ENCODE measurements at places on chromosomes 16 and 17.

DNA sequence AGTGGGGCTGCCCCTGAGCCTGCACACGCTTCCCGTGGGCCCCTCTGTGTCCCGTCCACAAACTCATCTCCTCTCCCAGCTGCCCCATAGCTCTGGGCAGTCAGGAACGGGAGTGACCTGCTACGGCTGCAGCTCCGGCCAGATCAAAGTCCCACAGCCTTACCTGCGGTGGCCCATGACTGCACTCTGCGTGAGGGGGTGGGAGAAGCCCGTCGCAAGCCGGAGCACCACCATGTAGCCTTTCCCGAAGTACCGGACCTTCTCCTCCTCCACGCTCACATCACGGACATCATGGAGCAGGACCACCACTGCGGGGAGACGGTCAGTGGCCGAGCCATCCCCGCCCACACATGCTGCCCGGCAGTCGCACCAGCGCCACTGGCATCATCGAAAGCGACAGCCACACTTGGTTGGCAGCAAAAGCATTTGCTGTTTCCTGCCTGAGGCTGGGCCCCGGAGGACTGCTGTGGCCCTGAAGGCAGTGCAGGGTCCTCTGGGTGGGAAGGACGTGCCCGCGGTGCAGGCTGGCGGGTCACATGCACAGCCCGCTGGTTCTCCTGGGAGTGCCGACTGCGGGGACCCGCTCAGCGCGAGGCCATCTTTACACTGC is 6.2 kb downstream of the CYBC1 start:
- no peak for DNase-seq

GRCh38 chr17:62718429-62718828 is 89.7 kb downstream of the MARCHF10 start:
- DNase-seq: no peak

GRCh38 chr17:376936-377863 is 24.6 kb upstream of the RPH3AL start:
- no peak for DNase-seq

GRCh38 chr17:44915321-44915726 is at the start of gene GFAP:
Gene GFAP, minus strand, starts transcription at chr17:44915500. Its CDS starts 14 bp downstream, at chr17:44915486.
- no peak for DNase-seq

DNA sequence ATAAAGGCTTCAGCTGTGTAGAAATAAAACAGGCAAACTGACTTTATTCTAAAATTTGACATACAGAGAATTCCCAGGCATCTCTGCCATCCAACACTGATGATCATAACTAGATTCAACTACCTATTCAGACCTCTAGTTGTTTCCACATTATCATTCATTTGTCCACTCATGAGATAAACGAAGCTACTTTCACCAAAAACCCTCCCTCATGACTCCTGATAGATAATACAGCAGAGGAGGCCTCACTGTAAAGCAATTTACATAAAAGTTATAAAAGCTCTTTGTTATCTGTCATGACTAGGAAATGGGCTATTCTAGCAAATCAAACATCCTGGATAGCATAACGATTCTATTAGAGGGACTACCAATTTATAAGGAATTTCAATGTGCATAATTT is 19.6 kb upstream of the RFFL start:
- DNase-seq: no peak

GRCh38 chr17:42337442-42337841 is 49.1 kb downstream of the STAT5A start:
- peak; percentile 53 for DNase-seq

DNA sequence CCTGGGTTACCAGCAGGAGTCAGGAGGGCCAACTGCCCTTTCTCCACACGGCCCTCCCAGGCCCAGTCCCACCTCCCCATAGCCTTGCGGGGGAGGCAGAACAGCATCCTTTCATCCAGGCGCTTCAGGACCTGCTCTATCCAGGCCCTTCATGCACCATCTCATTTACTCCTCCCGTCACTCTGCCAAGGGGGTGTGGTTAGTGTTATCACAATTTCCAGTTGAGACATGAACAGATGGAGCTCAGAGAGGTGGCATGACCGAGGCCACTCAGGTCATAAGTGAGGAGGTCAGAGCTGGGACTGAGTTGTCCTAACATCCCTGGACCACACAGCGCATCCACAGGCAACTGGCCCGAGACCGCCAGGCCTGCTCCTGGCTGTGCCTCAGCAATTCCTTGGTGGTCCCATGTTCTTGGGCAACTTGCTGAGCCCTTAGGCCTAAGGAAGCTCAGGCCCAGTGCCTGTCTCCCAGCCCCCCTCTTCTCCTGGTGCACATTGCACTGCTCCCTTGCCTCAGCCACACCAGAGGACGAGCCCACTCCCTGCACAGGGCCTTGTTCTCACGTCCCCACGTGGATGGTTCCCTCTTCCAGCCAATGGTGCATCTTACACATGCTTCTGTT is 23.8 kb downstream of the C17orf100 start:
- DNase-seq: no peak

Data from T-helper 22 cell (primary cell).